ENCODE measurements at places on chromosomes 12 and 14. TPM values are rescaled to one million over a fixed set of nuclear protein-coding genes. Genes with fewer than 3 reads are reported as not detected.

Gene ERP27
- total RNA-seq: 0.51 TPM

Gene KRT72
- 14.0 TPM for total RNA-seq

Gene HCAR2
- 24.1 TPM for total RNA-seq

- no peak for DNase-seq
Observed at GRCh38 chr12:103505371-103506236, 9.8 kb upstream of the C12orf42 start.

DNA sequence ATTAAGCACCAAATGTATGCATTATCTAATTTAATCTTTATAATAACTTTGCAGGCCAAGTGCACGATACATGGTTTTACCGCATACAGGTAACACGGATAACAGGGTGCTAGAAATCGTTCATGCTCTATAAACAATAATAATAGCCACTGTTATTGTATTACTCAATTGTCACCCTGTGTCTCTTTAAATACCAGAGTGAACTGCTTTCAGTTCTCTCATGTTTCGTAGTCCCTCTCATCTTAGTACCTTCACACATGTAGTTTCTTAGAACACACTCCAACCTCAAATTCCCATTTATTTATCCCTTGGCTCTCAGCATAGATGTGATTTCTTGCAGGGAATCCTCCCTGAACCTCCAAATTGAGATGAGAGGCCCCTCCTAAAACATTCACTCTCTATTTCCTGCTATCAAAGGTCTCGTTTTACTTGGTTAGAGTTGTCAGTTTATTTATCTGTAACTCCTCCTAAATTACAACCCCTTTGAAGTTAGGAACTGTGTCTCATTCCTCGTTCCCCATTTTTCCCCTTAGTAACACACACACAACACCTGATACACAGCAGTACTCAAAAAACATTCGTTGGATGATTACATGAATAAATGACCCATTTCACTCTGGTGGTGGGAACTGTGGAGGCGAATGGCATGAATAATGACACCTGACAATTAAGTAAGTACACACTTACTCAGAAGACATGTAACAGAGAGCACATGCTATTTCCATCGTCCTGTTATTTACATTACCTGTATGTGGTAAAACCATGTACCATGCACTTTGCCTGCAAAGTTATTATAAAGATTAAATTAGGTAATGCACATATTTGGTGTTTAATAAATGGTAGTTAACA, 134.6 kb downstream of the BTG1 start:
- DNase-seq: no peak

DNA sequence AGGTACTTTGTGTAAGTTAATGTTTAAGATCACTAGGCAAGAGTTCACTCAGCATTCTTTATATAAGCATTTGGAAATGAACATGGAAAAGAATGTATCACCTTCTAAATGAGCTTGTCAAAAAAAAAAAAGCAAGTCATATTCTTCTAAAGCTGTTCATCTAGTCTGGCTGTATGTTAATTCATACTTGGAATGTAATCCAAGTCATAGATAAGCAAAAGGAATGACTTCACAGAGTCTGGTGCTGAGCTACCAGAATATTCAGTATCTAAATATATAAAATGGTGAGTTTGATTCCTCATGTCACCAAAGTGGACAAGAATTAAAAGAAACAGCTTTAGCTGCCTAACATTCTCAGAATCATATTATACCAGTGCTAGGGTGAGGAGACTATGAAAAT, 4.9 kb downstream of the OR6C4 start:
- no peak for DNase-seq

GRCh38 chr14:85566603-85567002, 36.7 kb downstream of the FLRT2 start:
- DNase-seq: no peak

DNA sequence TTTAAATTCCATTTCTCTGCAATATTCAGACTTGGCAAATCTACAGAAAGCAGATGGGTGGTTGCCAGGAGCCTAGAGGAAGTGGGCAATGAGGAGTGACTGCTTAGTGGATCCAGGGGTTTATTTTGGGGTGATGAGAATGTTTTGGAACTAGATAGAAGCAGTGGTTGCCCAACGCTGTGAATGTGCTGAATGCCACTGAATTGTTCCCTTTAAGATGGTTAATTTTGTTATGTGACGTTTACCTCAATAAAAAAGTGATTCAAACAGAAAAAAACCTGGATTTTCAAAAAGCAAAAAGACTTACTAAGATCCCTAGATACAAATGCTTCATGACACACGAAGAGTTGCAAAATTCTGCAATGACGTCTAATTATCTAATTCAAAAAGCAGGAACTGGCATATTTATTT, 34.2 kb downstream of the DAO start:
- DNase-seq: no peak

- no peak for DNase-seq
Observed at GRCh38 chr14:100332797-100333196, 9.7 kb downstream of the SLC25A47 start.

DNA sequence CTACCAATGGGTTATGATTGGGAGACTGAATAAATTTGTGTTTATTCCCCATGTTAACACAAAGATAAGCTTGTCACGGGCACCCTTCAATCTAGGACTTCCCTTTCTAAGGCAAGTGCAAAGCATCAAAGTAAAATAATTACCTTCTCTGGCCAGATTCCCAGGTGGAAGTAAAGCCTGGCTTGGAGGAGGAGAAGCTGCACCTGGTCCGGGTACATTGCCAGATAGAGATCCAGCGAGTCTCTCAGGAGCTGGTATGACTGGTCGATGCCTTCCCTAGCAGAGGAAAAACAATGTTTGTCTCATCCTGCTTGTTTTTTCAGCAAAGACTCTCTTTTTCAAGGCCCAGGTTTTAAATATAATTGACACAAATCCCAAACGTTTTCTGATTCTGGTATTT, 24.9 kb downstream of the FBXO21 start:
- no peak for DNase-seq

DNA sequence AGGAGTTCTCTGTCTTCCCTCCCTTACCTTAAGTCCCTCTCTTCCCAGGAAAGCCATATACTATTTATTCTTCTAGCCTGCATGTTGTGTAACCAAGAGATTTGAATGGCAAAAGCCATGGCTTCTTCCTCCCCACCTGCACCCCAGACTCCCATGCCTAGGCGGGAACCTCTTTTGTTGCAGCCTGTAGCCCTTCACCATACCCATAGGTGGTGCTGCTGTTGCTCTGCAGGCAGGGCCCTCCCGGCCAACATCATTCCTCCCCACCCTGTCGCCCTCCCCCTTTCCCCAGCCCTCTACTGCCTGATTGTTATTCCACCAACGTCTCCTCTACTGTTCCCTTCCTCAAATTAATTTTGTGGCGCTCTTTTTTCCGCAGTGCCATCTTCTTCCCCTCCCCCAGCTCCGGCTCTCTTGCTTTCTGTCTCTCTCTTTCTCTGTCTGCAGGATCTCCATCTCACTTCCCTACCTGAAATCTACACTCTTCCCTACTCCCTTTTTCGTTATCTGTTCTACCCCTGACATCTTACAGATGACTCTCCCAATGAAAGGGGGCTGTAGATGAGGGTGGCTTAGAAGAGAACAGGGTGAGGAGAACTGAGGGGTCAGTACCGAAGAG, 13.8 kb downstream of the NGDN start:
- DNase-seq: no peak

DNA sequence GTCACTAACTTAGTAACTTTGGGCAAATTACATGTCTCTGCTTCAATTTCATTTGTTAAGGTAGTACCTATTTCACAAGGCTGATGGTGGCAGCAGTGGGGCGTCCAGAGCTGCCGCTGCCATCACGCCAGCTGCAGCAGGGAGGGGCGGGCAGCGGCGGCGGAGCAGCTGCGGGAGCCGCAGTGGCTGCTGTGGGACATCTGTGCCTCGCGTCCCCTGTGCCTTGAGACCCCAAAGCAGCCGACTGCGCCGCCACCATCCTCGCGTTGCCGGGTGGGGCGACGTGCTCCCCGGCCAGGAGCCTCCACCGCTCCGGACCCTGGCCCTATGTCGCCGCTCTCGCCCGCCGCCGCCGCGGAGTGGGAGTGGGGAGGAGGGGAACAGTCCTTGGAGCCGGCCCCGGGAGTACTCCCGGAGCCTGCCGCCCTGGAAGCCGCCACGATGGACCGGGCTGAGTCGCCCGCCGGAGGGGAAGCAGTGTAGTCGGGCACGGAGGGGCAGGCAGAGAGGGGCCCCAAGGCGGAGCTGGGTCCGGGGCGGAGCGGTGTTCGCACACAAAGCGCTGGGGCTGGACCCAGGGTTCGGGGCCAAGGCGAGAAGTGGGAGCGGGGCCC, 51.4 kb downstream of the A2M start:
- peak; percentile 92 for DNase-seq

- DNase-seq: no peak
Observed at GRCh38 chr14:89298056-89298834, 118.8 kb downstream of the FOXN3 start.

- no peak for DNase-seq
Observed at GRCh38 chr14:74647678-74648461, 35.8 kb upstream of the LTBP2 start.

DNA sequence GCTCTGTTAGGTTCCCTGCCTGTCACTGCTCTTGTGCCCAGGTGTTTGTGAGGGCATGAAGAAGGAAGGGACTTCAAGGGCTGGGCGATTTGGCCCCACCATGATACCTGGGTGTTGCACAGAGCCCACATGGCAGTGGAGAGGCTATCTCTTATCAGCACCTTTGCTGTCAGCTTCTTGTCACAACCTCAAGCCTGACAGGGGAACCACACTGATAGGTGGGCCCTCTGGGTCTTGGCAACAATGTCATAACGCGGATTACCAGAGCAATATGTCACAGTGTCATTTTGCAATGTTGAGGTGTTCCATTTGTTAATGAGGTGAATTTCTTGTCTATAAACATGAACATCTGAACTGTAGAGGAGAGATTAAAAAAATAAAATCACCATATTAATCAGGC, 22.9 kb upstream of the CACNA1C start:
- no peak for DNase-seq

DNA sequence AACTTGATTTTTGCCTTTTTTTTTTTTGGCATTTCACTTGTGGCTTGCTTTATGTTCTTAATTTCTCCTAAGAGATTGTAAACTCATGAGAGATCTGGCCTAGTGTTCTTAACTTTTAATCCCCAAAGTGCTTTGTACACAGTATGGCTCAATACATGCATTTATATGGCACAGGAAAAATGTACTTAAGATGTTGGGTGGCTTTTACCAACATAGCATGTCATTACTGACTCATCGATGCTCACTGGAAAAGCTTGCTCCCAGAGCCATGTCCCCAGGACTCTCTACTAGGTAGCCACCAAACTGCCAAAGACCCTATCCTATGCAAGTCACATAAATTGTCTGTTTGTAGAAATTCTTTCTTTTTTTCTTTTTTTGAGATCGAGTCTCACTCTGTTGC, 13.1 kb upstream of the SMCO3 start:
- DNase-seq: no peak

GRCh38 chr12:65313719-65314317, 35.3 kb downstream of the MSRB3 start:
- no peak for DNase-seq
